ENCODE measurements at places on chromosomes 5 and 9.

DNA sequence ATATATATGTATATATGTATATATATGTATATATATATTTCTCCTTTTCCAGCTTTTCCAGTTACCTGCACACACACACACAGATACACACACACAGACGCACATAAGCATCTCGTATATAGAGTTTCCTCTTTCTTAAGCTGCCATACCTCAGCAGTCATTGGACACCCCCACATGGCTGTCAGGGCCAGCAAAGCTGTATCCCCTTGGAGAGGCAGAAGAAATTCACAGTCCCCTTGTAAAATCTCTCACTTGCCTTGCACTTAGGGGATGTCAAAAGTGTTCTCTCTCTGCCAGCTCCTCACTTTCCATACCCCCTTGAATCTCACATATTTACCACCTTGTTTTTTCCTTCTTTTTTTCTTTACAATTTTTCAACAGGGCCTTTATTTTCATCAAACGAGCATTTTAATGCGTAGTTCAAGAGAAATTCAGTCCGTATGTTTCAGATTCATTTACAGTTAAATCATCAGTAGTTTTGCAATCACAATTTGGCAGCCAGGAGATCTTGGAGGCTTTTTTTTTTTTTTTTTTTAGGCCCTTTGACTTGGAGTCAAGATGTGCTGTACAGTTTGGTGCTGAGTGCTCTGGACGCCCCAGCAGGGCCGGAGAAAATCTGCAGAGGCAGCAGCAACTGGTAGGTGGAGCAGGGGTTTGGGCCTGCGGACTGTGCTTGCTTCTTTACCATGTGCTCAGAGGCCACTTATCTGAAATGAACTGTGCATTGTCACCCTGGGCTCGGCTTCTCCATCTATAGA, 244.9 kb upstream of the KLF4 start:
- no peak for DNase-seq

- DNase-seq = no peak
Observed at GRCh38 chr9:113742878-113743277, 133.2 kb upstream of the ZNF618 start.

GRCh38 chr9:131660466-131661405, 79.1 kb downstream of the RAPGEF1 start:
- no peak for DNase-seq

- no peak for DNase-seq
Observed at GRCh38 chr5:173581408-173582215, 34.8 kb downstream of the BOD1 start.

DNA sequence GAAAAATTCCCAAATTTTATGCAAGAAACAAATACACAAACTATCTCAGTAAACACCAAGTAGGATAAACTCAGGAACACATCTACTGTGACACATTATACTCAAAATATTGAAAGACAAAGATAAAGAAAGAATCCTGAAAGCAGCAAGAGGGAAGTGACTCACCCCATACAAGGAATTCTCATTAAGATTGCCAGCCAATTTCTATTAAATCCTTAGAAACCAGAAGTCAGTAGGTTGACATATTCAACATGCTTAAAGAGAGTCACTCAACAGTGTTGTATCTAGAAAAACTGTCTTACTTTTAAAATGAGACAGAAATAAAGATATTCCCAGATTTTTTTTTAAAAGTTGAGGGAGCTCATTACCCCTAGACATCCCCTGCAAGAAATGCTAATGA, 15.5 kb downstream of the SPATA31E1 start:
- no peak for DNase-seq

DNA sequence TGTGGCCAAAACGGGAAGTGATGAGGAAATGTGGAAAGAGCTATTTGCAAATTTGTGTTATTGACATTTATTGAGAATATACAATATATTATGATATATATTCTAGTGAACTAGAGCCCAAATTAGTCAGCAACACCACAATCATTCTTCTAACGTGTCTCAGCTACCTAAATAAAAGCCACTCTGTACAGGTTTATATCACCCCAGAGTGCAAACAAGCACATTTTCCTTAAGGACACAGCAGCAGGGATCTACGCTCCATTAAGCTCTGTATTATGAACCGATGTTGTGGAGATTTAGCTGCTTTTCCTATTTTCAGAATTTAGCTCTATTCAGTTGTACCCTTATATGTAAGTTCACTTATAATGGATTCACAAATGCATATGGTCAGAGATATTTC, 77.9 kb downstream of the CDH18 start:
- no peak for DNase-seq

DNA sequence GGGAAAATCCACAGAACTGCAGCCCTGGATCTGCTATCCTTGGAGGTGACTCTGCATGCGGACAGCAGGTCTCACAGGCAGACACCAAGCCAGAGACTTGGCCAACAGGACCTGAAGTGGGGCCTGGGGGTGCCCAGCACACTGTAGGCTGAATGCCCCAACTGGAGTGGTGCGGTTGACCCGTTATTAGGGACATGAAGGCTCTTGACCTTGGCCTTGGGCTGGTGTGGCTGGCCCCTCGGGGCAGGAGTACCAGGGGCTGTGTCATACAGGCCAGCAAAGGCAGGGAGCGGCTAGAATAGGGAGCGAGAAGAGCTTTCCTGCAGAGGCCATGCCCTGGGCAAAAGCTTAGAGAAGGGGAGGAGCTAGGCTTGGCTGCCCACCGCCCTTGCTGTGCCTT, 153.2 kb upstream of the MVB12B start:
- DNase-seq = no peak

DNA sequence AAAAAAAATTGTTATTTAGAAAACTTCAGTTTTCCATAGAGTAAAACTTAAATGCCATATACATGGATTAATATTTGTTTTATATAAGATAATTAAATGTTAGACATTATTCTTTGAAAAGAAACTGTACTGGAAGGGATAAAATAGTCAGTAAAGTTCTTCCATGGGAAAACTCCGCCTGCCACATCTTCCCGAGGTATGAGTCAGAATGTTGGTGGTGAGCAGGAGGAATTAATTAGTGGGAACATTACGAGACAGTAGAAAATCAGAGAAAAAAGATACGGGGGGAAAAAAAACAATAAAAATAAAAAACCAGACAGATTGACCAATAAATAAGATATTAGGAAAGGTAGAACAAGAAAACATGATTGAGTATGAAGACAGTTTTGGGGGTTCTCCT, 930.3 kb upstream of the C9orf72 start:
- no peak for DNase-seq

DNA sequence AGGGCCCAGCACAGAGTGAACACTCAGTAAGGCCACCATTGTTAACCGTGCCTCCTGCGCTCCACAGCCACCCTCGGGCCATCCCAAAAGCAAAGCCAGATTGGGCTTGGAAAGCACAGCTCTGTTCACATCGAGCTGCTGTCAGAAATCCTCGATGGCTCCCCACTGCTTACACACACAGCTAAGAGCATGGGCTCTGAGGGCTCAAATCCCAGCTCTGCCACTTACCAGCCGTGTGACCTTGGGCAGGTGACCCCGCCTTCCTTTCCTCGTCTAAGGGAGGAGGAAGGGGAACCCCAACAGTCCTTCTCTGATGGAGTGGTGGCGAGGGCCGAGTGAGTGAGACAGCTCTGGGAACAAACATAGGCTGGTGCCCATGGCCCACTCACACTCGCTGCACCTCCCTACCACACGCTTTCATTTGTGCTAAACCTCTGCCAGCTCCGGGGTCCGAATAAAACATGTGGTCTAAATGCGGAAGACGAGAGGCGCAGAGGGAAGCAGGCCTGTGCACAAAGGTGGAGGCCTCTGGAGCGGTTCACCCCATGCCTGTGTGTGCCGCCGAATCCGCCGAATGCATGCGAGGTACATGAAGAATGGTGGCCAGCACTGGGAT, 139.3 kb downstream of the PAX5 start:
- DNase-seq = no peak

- DNase-seq = no peak
Observed at GRCh38 chr5:86095092-86095491, 522.6 kb upstream of the COX7C start.

DNA sequence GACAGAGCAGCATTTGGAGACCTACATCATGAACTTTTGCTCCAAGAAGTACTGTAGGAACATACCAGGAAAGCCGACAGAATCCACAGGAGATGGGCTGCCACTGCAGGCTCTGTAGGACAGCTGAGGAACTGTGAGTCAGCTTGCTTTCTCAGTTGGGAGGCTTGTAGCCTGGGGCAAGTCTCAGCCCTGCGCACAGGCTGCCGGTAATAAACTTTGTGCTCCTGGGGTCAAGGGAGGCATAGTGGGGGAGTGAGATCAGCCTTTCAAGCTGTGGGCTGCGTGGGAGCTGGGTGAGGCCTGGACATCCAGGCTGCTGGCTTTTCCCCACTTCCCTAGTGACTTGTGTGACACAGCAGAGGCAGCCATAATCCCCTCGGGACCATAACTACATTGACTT, 718.0 kb upstream of the CDH10 start:
- DNase-seq = no peak

- no peak for DNase-seq
Observed at GRCh38 chr5:132182359-132183040, 45.2 kb downstream of the P4HA2 start.

- no peak for DNase-seq
Observed at GRCh38 chr9:73981405-73981804, 515.7 kb upstream of the RORB start.

DNA sequence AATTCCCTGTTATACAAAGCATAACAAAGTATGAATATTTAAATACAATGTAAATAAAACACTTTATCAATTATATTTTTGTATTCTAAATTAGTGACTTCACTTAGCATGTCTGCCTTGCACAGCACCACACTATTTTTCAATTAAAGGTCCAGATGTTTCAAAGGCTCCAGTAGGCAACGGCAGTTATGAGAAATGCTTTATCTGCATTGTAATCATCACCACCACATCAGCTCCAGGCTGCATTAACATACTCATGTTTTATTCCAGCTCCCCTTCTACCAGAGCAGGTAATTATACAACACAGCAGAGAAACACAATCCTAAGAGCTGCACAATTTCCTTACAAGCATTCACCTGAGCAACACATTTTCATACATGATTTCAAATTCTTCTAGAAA, 102.8 kb downstream of the MAPKAP1 start:
- DNase-seq = no peak

- no peak for DNase-seq
Observed at GRCh38 chr9:133057006-133057405, 4.8 kb upstream of the CEL start.

DNA sequence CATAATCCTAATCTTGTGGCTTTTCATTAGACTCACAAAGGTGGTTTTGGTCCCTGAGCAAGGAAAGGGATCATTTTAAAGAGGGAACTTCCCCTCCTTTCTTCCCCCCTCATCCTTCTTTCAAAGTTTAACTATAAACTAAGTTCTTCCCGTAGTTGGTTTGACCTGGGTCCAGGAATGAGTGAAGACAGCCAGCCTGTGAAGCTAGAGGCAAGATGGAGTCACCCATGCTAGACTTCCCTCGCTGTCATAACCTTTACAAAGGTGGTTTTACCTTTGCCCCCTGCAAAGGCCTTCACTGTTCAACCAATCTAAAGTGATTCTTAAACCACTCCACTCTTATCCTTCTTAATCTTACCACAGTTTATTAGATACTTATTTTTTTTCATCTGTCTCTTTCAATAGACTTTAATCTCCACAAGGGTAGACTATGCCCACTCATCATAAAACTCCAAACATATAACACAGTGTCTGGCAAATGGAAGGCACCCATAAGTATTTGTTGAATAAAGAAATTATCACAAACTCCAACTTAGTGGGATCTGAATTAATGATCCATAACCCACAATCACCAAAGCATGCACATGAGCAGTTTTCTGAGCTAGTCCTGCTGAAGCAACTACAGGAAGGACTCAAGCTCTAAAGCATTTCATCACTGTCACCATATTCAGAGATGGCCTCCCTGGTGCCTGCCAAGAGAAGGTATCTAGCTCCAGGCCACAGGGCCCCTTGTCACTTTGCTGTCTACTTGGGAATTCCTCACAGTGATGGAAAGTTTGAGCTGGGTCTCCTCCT, 369.0 kb downstream of the SPOCK1 start:
- DNase-seq = no peak

GRCh38 chr9:134171316-134172197, 7.2 kb upstream of the RNU6ATAC start:
- DNase-seq = no peak

DNA sequence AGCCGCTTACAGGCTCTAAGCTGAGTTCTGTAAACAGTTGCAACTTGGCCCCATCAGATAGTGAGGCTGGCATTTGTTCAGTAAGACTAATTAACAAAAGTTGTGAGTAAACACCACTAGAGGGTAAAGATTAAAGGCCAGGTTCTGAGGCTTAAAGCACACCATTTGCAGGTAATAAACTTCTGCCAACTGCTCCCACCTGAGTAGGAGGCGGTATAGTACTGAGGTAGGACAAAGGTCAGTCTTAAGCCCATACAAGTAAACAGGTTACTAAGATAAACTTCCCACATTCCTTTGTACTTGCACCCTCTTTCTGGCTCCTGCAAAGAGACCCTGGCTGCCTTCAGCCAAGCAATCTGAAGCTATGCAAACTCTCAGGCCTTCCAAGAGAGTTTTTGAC, 419.6 kb downstream of the DNAH5 start:
- DNase-seq = no peak

- no peak for DNase-seq
Observed at GRCh38 chr5:15555176-15555575, 55.2 kb downstream of the FBXL7 start.

DNA sequence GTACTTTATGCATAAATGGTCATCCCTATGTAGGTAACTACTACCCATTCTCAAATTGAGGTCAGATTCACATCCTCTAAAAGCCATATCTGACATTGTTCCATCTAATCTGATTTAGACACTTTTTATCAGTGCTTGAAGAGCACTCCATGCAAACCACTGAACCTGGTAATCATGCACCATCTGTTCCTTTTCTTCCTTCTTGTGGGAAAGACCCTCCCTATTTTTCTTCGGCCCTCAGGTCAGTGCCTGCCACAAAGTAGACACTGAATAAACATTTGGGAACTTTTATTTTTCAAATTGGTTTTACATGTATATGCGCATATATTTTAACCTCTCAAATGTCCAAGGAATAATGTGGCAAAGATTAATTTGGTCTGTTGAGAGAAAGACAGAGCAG, 26.0 kb upstream of the PDE4D start:
- DNase-seq = no peak

- DNase-seq = no peak
Observed at GRCh38 chr9:120258096-120258495, 321.9 kb downstream of the CDK5RAP2 start.

- DNase-seq = no peak
Observed at GRCh38 chr5:148384380-148384737, 601 bp downstream of the FBXO38 start.

DNA sequence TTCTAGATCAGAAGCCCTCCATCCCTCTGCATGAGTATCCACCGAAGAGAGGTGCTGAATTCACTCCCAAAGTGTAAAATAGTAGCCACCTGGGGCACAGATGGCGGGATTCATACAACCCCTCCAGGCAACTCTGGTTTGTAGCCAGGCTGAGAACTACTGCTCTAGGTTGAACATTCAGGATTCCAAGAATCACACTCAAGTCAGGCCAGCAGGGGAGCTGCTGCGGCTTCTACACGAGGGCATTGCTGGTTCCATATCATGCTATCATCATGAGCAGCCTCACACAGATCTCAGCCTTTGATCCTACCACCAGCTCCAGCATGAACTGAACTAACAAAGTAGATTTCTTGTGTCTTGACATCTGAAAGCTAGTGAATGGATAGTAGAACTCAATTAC, 367.9 kb downstream of the DIRAS2 start:
- no peak for DNase-seq

GRCh38 chr9:118395415-118395814, 691.2 kb downstream of the TLR4 start:
- DNase-seq = no peak
